ENCODE measurements at places on chromosomes 11 and 22. TPM values are rescaled to one million over a fixed set of nuclear protein-coding genes. Genes with fewer than 3 reads are reported as not detected.

Gene SCGB1A1
- polyA plus RNA-seq = 3.8 TPM

- no peak for DNase-seq
Measured at GRCh38 chr11:125239585-125240560, 75.3 kb downstream of the PKNOX2 start.

Gene ZNF214
- 9.4 TPM for polyA plus RNA-seq

GRCh38 chr11:102920118-102920684 lies 35.3 kb downstream of the MMP13 start:
- DNase-seq = no peak

DNA sequence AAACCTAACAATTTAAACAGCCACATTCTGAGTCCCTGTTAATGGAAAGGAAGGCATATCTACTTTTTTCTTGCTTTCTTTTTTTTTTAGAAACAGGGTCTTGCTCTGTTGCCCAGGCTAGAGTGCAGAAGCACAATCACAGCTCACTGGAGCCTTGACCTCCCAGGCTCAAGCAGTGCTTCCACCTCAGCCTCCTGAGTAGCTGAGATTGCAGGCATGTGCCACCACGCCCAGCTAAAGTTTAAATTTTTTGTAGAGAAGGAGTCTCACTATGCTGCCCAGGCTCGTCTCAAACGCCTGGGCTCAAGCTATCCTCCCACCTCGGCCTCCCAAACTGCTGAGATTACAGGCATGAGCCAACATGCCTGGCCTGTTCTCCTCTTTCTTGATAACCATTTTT lies 25.4 kb downstream of the ARFGAP3 start:
- DNase-seq = no peak

DNA sequence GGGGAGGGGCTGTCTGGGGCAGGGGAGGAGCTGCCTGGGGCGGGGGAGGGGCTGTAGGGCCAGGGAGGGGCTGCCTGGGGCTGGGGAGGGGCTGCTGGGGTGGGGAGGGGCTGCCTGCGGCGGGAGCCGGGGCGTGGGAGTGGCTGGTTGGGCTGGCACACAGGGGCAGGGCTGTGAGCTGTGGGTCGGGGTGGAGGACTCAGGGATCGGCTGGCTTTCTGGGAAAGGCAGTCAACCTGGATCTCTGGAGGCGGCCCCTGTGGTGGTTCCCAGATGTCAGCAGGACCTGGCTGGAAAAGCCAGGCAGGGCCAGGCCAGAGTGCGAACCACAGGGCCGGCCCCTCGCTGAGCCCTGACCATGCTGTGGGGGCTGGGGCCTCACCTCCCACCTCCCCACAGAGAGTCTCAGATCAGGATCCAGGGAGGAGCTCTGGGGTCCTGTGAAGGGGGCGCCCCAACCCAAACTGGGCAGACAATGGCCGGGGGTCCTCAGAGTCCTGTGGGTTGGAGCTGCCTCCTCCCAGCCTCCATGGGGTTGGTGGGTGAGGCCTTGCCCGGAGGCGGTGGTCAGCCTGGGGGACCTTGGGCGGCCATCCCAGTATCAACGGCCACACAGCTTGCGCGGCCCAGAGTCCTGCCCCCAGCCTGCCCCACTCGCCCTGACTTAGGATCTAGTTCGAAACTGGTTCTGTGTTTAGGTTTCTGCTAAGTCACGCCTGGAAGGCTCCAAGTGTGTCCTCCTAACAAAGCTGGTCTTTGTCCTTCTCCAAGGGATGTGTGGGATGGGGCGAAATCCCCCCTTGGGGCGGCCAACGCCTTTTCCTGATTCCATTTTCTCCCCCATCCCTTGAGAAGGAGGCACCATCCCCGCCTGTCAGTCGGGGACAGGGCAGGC lies 1.9 kb downstream of the MUC5B start:
- DNase-seq = no peak

GRCh38 chr22:28365371-28365770 lies 314.3 kb downstream of the TTC28 start:
- DNase-seq = no peak

Gene HARBI1
- 2.5 TPM for polyA plus RNA-seq

Gene SLC22A6
- polyA plus RNA-seq = not detected

DNA sequence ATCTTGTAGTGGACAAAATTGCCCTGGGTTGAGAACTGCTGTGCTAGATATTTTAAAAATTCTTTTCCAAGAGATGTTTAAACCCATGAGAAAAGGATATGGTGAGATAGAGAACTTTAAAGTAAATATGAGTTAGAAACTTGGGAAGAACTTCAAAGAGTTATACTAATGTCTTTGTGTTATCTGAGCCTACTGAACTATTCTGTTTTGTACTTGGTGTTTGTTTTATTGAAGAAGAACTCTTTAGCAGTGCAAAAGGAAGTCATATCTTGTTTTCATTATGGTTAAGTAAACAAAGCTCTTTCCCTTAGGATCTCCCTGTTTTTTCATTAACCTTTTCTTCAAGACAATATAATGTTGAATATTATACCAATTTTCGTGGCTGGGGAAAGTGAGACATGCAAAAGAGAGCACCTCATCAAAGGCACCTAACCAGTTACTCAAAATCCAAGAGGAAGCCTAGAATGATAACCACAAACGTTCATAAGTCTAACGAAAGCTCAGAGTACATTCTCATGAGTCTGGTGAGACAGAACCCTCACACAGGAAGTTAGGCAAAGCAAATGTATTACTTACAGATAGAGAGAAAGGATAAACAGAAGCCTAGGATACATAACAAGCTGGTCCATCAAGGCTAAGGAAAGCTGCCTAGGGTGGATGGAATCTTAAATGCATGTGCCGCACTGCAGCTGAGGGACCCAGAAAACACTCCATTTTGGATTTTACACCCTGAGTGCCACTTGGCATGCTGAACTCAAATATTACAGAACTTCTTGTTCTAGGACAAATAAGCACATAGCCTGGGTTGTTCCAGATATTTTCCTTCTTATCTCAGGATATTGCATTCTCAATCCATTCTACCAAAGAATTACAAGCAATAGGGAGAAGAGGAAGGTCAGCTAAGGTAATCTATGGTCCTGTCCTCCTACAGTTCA lies 112.5 kb upstream of the ANO3 start:
- DNase-seq = no peak

DNA sequence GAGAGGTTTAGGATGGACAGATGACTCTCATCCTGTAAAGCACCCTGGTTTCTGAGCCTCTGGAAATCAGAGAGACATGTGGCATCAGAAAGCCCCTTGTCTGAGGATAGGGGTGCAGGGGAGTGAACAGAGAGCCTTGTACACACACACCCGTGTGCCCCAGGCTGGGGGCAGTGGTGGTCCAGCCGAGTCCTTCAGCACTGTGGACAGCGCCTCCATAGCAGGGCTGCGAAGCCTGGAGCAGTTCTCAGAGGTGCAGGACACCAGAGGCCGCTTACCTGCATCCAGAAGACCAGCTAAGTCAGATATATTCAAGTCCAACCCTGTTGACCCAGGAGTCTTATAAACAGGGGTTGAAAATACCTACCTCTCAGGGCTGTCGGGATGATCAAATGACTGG lies 11.5 kb upstream of the IGSF9B start:
- no peak for DNase-seq

DNA sequence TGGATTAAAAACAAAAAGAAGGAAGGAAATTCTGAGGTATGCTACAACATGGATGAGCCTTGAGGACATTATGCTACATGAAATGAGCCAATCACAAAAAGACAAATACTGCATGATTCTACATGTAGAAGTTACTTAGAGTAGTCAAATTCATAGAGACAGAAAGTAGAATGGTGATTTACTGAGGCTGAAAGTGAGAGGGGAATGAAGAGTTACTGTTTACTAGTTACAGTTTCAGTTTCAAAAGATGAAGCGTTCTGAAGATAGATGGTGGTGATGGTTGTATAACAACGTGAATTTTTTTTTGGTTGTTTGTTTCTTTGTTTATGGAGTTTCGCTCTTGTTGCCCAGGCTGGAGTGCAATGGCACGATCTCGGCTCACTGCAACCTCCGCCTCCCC lies 9.5 kb downstream of the OR5P2 start:
- no peak for DNase-seq

DNA sequence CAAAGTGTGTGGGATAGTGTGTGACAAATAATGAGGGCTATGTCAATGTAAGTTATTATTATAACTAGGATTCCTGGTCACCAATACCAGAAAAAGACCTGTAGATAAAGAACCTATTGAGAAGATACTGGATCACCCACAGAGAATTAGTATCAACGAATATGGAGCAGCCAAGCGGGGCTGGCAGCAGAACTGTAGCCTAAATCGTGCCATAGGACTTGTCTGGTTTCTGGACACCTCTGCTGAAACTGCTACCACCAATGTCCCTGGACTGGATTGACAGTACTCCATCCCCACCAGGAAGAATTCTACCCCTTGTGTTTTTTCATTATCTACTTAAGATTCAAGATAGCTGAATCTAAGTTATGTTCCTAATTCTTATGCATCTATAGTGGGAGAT lies 30.3 kb upstream of the PAX6 start:
- no peak for DNase-seq

DNA sequence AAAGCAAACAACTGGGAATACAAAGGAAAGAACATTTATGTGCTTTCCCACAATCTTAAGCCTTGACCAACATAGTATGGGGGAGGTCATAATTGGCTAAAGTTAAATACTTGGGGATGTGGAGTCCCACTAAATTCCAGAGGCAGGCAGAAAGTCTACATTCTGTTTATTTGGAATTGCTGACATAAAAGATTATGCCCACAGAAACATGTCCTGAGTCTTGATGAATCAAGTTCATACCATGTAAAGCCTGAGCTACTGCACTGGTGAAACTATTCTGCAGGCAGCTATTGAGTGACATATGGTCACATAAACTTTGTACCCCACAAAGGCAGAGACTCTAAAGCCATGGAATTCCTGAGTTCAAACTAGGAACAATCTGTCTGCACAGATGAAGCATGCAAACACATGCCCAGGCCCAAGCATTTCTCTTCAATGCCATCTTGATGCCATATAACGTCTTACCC lies 69.9 kb upstream of the CHRM4 start:
- DNase-seq = no peak

DNA sequence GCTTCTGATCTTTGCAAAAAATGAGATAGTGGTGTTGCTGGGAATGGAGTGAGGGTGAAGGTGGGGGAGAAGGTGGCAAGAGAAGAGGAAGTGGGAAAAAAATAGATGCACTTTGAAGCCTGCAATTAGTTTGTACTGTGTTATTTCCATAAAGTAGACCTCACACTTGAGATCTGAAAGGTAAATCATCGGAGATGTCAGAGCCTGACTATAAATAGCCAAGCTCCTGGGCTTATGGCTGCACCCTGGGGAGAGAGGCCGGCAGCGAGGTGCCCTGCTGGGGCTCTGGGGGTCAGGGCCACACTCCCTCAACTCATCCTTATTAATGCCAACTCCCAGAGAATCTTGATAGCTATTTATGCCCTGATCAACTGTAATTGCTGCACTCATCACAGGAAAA lies 134.4 kb downstream of the NXPE2 start:
- DNase-seq = no peak

DNA sequence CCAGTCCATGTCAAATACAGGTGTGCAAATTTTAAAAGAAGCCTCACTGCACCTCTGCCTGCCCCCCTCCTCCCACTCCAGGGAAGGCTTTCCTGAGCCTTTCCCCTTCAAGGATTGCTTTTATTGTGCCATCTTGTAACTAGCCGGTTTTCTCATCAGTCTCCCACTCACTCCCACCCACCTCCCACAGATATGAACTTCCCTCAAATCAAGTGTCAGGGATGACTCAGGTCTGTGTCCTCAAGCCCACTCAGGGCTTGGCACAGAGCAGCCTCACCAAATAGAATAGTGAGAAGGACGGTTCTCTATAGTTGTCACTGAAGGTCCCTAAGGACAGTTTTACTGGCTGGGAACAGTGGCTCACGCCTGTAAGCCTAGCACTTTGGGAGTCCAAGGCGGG lies 43.0 kb downstream of the THAP12 start:
- no peak for DNase-seq

Gene NLRP14
- 0.22 TPM for polyA plus RNA-seq

DNA sequence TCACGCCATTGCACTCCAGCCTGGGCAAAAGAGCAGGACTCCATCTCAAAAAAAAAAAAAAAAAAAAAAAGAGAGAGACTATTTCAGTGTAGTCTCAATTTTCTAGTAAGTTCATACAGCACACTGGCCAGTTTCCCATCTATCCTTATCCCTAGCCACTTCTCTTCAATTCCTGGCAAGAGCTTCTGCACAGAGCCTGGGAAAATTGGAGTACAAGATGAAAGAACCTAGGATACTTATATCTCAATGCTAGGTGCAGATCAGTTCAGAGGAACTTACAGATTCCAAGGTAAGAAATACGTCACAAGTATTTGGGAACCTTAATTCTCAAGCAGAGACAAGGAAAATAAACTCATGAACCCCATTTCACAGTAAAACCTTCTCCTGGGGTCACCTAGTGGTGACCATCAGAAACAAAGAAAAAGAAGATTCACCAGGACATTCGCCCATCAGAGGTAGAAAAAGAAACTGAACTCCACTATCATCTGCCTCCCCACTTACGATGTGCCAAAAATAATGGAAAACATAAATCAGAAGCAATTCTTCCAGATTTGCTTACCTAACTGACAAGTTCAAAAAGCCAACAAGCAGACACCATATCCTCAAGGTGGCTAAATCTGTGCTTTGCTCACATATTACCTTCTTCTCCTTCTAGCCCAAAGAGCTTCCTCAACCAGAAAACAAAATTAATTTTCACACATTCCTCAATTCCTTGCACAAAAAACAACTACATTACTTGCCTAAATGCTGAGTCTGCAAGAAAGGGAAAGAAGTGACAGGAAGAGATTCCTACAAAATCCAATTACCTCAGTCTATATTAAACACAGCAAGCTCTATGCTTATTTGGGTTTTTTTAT lies 4.9 kb downstream of the DENND5A start:
- DNase-seq = no peak

Gene PAX6
- not detected for polyA plus RNA-seq

Gene C22orf42
- not detected for polyA plus RNA-seq

Gene EMID1
- polyA plus RNA-seq = 89.9 TPM

DNA sequence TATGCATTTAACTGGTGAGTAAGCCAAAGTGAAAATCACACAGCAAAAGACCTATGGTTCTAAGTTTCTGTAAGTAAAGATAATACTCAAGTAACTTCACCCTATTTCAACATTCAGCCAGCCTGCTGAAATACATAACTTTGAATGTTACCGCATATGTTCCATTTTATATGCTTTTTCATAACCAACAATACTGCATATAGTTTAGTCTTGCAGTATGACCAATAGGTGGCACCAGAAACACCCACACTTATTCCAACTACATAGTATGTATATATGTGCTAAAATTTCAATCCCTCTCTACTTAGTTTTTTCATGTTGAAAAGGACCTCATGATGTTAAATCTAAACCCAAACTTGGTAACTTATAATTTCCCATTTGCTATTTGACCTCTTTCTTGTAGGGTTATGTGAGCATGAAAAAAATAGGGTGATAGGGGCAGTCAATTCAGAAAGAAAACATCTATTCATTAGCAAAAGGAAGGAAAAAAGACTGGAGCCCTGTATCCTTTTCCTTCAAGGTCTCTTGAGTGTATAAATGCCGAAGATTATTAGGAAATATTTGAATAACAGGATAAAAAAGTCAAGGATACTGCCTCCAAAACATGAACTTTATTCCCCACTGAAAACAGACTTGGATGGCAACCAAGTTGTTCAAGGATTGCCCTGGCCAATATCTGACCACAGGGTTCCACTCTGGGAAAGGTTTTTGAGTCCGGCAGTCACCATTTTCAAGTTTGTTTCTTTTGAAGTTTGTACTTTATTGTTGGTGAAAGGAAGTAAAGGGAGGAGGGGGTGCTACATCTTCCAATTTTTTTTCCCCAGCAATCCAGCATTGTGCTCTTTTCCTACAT lies 23.8 kb upstream of the FZD4 start:
- DNase-seq = no peak

GRCh38 chr11:127130321-127130720 lies 129.8 kb upstream of the KIRREL3 start:
- DNase-seq = no peak

Gene CUL5
- 44.2 TPM for polyA plus RNA-seq

All from right lung (tissue), 10 donors.